ENCODE measurements at places on chromosomes 1 and 21.

DNA sequence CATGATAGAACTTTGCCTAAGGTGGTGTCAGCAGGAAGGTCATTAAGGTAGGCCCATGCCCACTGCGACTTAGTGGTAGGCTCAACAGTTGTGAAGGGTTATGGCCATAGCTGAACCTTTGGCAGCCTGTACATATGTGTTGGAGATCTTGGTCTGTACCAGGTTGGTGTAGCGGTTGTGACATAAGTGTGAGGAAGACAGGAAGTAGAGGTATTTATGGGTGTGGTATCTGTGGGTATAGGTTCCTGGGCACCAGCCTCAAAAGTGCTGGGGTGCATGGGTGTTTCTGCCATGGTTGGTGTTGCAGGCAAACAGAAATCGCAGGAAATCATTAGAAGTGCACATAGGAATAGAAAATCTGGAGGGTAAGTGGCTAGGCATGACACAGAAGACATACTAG, 18.6 kb upstream of the LRIF1 start:
- DNase-seq: no peak

- DNase-seq: no peak
Observed at GRCh38 chr21:24514081-24514733, 1093.1 kb downstream of the MRPL39 start.

- DNase-seq: no peak
Observed at GRCh38 chr1:247465796-247466195, 7.9 kb upstream of the OR2B11 start.

- no peak for DNase-seq
Observed at GRCh38 chr1:202967684-202968281, 726 bp upstream of the CYB5R1 start.

- DNase-seq: no peak
Observed at GRCh38 chr1:1799716-1800115, 21.4 kb upstream of the NADK start.

GRCh38 chr1:180163041-180163440, 8.4 kb downstream of the QSOX1 start:
- DNase-seq: no peak

GRCh38 chr1:44270686-44271628, 57.7 kb downstream of the DMAP1 start:
- DNase-seq: no peak

- no peak for DNase-seq
Observed at GRCh38 chr1:54614024-54614423, 9.3 kb downstream of the FAM151A start.

DNA sequence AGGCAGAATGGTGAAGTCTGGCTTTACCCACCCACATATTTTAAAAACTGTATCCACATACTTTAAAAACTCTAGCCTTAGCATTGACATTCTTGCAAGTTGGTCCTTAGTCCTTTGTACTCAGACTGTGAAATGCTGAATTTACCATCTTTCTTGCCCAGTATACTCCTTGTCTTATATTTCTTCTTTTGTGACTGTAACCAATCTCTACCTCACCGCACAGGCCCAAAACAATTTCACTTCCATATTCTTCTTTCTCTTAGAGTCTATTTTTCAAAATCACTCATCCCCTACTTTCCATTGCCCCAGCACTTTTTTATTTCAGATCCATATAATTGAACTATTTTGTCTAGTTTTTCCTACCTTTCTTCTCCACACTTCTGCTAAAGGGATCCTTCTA, 892.4 kb upstream of the B3GALT2 start:
- no peak for DNase-seq

DNA sequence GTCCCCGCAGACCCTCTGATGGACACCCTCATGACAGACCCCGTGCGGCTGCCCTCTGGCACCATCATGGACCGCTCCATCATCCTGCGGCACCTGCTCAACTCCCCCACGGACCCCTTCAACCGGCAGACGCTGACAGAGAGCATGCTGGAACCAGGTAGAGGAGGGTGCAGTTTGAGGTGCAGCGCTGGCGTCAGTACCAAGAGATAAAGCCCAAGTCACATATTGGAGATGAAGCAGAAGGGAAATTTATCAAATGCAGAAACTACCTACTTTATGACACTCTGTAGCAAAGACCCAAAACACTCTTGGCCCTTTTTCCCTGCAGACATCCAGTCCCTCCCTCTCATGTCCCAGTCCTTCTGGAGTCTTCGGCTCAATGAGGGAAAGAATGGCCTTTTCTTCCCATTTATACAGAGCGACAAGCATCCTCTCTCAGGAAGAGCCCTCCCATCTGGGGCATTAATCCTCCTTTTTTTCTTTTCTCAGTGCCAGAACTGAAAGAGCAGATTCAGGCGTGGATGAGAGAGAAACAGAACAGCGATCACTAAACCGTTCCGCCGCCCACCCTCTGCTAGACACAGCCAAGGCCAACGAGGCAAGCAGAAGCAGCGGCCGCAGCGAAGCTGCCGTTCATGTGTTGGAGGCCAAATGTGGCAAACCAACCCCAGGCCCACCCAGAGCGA, 30.8 kb upstream of the KIF1B start:
- no peak for DNase-seq

GRCh38 chr1:27577504-27578188, 26.3 kb downstream of the AHDC1 start:
- DNase-seq: no peak

DNA sequence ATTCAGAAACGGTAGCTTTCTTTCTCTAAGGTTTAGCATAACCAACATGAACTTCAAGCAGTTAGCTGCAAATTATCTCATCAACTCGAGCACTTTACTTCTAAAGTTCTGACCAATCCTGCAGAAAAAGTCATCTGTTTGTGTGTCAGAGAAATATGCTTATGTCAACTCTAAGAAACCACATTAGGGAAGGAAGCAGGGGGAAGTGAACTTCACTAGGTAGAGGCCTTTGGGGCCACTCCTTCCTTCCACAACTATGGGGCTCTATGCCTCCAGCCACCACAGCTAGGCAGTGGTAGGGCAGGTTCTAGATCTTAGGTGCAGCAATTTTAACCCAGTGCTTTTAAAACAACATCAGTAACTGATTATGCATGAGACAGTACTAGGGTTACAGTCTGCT, 375.9 kb downstream of the DSCAM start:
- DNase-seq: no peak

DNA sequence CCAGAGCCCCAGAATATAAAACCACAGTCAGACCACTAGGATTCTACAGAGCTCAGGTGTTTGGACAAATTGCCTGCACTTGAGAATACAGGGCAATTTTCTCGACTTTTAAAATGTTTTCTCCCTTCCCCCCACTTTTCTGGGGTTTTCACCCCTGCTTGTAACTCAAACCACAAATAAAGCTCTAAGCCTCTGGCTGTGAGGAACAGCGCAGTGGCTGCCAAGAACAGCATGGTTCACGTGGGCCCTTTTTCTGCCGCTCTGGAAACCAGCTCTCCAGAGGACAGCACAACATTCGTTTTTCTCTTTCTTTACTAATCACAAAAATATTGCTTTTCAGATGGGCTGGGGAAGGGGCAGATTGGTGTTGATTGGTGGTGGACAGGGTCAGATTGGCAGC, 102.2 kb upstream of the JUN start:
- DNase-seq: no peak

- DNase-seq: no peak
Observed at GRCh38 chr1:241637604-241638003, 2.6 kb downstream of the CHML start.

- no peak for DNase-seq
Observed at GRCh38 chr1:85943945-85944344, 212.6 kb downstream of the COL24A1 start.

DNA sequence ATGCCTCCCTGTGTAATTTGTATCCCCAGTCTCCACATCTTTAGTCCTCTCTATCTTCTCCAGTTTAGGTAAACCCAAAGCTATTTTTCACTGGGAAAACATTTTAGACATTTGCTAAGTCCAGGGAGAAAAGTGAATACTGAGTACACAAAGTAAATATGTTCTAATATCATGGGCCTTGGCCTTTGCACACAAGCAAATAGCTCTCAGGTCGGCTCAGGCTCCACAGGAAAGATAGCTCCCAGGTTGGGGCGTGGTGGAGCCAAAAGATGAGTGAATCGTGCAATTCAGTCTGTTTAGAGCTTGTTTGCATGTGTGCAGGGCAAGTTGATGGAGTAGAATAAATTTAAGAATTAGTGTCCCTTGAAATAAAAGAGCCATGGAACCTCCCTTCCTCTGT, 7.9 kb downstream of the RGSL1 start:
- DNase-seq: no peak

DNA sequence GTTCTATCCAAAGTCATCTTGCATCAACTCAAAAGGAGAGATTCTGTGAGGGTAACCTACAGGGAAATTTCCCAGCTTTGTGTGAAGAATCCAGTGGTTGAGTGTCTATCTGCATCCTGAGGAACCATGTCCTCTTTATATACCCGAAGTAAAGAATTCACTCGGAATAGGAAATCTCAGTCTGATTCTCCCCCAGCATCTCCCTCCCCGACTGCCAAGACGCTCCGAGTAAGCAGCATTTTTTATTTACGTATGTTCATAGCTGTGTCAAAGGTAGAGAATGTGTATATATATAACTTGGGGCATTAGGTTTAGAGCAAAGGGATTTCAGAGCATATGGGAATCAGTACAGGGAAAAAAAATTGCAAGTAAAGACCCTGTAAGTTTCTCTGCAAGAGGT, 170.2 kb downstream of the SYT2 start:
- DNase-seq: no peak

GRCh38 chr1:116538544-116538943, 32.3 kb downstream of the CD58 start:
- no peak for DNase-seq

DNA sequence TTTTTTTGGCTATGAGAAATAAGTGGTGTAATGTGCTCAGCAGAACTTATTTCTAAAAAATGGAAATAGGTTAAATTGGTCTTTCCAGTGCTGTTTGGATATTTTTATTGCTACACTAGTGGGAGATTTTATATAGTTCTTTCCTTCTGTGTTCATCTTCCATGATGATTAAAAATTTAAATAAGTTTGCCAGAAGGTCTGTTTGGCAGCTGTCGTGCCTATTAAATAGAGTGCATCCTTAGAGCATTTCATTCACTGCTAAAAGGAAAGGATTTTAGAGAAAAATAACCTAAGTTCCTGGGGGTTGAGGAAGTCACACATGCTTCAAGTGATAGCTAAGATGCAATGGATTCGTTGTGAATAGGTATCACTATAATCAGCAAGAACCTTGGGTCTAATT, 29.7 kb upstream of the RAVER2 start:
- DNase-seq: no peak

DNA sequence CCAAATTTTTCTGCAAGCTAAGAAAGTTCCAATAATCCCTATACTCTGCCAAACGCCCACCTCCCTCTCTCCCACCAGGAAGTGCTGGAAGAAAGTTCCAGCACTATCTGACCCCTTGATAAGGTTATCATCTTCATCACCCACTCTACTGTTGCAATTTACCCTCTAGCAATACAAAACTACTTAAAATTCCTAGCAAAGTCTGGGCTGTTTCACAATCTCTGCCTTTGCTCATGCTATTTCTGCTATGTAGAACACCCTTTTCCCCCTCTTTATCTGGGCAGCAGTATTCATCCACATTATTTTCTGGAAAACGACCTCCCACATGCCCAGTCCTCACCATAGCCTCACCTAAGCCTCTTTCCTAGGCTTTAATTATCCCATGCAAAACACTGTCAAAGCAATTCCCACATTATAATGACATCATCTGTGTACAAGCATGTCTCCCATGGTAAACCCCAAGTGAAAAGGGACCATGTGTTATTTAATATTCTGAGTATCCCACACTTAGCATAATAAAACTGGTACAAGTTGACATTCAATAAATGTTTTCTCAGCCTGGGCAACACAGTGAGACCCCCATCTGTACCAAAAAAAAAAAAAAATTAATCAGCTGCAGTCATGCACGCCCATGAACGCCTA, 12.0 kb downstream of the F11R start:
- no peak for DNase-seq

- DNase-seq: peak; percentile 53
Observed at GRCh38 chr1:16613185-16614147, at the start of gene NBPF1. TSS of gene NBPF1 (minus strand) at chr1:16613564.

- no peak for DNase-seq
Observed at GRCh38 chr1:235073331-235073967, 55.2 kb downstream of the TOMM20 start.

- DNase-seq: no peak
Observed at GRCh38 chr1:203640723-203641502, 14.3 kb downstream of the ATP2B4 start.

DNA sequence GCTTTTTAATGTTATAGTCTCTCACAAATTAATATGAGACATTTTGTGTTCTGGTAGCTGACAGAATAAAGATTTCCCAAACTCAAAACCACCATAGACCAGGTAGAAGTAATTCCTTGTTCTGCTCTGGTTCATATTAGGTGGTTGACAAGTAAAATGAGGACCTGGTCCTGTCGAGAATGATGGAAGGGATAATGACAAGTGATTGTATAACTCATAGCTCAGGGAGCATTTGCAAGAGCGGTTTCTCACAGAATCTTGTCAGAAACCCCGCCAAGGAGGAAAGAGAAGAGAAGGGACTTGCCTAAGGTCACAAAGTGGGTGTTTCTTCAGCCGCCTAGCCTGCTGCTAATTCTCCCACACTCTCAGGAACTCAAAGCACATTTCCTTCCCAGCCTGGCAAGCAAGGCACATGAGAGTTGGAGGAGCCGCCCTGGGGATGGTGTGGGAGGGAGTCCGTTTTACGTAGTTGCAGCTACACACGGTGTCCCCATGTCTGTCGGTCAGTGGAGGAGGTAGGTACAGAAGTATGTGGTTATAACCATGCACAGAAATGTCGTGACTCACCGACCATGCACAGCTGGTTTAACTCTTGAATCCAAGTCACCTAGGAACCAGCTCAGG, 46.5 kb downstream of the SAMD13 start:
- no peak for DNase-seq

DNA sequence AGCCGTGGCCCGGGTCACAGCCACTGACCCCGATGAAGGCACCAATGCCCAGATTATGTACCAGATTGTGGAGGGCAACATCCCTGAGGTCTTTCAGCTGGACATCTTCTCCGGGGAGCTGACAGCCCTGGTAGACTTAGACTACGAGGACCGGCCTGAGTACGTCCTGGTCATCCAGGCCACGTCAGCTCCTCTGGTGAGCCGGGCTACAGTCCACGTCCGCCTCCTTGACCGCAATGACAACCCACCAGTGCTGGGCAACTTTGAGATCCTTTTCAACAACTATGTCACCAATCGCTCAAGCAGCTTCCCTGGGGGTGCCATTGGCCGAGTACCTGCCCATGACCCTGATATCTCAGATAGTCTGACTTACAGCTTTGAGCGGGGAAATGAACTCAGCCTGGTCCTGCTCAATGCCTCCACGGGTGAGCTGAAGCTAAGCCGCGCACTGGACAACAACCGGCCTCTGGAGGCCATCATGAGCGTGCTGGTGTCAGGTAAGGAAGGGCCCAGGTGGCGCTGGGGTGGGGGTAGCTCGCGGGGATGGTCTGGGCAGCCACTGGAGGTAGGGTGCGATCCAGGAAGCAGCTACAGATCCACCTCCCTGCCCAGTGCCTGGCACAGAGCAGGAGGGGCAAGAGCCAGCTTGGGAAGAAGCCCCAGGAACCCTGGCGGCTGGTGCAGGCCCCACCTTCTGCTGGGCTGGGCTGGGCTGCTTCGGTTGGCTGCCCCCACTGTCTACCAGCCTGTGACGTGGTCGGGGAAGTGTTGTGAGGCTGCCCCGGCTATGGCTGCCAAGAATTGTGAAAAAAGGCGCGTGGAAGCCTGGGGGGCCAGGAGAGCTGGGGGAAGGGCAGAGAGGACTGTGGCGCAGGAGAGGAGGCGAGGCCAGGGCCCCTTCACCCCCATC, 3.8 kb downstream of the CELSR2 start:
- DNase-seq: no peak

GRCh38 chr1:90687747-90688146, 29.4 kb downstream of the BARHL2 start:
- DNase-seq: no peak

All from AG04449 (cell line).